ENCODE measurements at places on chromosomes 6 and 20.

- DNase-seq: no peak
These were observed 12.1 kb upstream of the PAX1 start for GRCh38 chr20:21693322-21693721.

GRCh38 chr6:151451417-151451949 is 443 bp downstream of the RMND1 start:
- no peak for DNase-seq

- no peak for DNase-seq
These were observed 113.3 kb downstream of the JPH2 start for GRCh38 chr20:44073675-44074071.

DNA sequence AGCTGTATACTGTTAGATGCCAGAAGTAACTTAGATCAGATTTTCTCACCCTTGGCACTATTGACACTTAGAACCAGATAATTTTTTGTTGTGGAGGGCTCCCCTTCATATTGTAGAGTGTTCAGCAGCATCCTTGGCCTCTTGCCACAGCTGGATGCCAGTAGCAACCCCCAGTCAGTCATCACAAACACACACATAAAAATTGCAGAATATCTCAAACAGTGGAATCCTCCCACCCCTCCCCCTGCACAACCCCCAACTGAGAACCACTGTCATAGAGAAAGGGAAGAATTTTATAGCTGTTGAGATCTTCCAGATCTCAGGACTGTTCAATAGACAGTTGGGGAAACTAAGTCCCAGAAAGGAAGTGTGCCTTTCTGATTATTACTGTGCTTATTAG is 81.2 kb upstream of the VSTM2L start:
- peak; percentile 79 for DNase-seq

DNA sequence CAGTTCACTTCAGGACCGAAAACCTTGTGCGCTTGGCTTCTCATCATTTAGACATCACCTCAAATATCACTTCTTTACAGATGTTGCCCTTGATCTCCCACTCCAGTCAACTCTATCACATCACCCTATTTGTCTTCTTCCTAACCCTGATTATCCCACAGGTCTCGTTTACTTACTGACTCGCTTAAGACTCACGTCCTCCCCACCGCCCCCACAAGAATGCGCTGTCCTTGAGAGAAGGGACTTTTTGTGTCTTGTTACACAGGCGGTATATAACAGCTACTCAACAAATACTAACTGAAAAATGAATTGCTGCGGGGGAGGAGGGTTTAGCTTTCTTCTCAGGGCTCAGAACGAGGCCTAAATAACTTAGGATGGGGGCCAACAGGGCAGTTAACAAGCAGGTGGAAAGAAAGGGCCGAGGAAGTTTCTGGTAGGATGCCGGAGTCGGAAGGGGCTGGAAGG is 527 bp downstream of the TOMM34 start:
- peak; percentile 32 for DNase-seq

DNA sequence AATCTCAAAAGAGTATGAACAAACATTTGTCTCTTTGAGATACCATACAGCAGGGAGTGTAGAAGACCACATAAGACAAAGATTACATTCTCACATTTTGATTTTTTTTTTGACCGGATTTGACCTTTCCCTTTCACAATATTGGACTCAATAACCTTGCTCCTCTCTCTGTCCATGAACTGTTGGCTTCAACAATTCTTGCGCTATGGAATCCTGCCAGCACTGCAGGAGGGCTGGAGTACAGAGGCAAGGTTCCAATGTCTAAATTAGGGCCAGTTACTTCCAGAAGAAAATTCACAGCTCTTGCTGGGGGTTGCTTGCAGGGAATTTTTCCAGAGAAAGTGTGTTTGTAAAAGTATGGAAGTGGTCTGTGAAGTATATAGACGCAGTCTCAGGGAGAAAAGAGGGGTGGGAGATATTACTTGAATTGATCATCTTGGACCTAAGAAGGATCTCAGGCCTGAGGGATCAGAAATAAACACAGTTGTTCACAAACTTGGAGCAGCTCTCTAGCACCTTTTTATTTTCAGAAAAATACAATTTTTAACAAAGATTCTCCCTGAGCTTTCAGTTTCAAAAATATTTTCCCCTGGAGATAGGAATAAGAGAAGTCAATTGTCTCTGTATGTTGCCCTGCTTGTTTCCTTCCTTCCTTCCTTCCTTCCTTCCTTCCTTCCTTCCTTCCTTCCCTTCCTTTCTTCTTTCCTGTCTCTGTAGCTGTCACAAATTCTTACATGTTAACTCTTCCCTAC is 765.9 kb downstream of the BCKDHB start:
- peak; percentile 85 for DNase-seq

DNA sequence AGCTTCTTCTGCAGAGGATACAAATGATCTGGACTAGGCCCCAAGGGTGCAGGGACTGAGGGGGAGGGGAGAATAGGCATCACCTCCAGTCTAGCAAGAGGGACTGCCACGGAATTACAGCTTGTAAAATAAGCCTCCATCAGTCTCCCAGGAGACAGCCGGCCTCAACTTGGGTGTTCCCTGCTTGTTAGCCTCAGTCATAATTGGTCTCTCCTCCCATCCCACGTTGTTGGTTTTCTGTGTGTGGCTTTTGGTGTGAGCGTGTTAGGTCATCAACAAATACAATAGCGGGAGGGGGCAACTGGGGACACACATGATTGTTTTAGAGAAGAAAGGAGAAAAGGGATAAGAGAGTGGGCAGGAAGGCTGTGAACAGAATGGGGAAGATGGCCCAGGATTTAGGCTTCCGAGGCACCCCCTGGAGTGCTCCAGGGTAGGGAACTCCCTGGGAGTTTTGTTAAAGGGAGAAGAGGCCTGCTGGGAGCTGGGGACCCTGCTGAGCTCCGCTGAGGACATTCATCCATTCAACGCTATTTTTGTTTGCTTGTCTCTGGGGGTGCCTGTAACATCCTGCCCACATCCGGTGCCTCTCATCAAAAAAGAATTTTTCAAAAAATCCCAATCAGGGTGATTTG is 9.2 kb downstream of the FOXA2 start:
- peak; percentile 36 for DNase-seq

- no peak for DNase-seq
These were observed 133.4 kb downstream of the PREX1 start for GRCh38 chr20:48694381-48694865.

GRCh38 chr6:32941214-32941768 is 463 bp upstream of the HLA-DMB start:
- DNase-seq: no peak

GRCh38 chr6:79543886-79544285 is 6.7 kb upstream of the LCA5 start:
- DNase-seq: no peak

DNA sequence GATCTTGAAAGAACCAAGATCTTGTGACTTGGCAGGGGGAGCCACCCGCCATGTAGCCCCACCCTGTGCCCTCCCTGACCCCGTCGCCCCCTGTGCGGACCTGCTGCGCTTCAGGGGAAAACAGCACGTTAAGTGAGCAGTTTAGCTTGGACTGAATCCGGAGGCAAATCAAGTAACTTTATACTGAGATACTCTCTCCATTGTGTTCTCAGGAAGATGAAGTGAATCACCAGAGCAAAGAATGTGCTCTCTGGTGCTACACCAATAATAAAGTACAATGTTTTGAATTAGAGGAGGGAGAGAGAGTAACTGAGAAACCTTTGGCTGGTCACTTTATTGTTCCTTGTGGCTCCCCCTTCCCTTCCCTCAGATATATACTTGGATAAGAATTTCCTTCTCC is 83.4 kb downstream of the TXNDC5 start:
- DNase-seq: peak; percentile 41

DNA sequence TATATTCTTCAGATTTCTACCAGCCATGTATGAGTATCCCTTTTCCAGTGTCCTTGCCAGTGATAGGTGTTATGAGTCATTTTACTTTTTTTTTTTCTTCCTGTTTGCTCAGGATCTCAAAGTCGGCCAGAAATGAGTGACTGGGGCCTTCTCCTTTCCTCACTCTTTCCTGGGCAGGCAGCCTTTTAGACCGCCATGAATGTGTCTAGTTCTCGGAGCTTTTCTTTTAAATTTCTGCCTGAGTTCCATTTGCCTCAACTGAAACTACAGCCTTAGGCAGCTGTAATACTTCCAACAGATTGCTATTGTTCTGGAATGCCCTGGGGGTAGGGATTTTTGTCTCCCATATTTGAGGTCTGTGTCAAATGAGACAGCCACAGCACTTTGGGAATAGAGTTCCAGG is 83.7 kb downstream of the STXBP5 start:
- DNase-seq: peak; percentile 49

DNA sequence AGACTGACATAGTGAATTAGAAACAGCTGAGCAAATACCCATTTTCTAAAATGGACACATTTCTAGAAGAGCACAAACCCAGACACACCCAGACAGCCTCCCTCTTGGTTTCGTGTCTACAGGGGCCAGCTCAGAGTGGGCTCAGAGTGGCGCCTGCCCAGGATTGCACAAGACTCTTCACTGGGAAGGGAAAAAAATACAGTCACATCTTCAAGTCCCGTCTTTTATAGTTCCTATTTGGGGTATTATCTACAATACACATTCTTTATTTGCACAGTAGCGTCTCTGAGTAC is 246.1 kb upstream of the AFDN start:
- DNase-seq: no peak

DNA sequence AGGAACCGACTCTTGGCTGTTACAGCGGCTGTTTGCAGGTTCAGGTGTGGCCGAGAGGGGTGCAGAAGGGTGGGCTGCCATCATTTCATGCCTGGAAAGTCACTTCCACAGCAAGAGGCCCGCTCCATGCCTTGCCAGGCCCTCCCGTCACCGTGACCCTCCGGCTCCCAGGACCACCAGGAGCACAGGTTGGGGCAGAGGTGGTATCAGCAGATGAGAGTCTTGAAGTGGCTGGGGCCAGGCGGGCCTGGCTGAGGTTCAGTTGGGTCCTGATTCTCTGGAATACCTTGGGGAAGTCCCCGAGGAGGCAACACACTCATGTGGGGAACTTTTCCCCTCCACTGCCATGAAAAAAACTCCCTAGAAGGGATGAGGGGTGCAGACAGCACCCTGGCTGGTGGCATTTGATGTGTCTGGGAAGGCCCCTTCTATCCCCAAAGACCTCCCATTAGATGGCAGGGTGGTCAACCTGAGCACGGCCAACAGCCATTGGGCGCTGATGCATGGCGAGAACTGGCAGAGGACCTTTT is 34.2 kb upstream of the IRF4 start:
- DNase-seq: no peak

- peak; percentile 50 for DNase-seq
These were observed 58.3 kb upstream of the GNRH2 start for GRCh38 chr20:2984956-2985661.

- DNase-seq: no peak
These were observed 68.3 kb upstream of the EDN1 start for GRCh38 chr6:12221856-12222255.

DNA sequence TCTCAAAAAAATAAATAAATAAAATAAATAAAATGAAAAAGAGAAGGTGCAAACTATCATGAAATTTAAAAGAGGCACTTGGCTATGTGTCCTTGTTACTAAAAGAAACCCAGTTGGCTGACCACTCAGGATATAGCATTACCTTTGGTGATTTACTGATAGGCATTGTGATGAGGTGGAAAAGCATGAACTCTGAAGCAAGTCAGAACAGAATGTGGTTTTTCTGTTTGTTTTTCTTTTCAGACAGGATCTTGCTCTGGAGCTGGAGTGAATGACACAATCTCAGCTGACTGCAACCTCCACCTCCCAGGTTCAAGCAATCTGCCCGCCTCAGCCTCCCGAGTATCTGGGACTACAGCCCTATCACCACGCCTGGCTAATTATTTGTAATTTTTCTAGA is 31.9 kb downstream of the ZNF184 start:
- no peak for DNase-seq

DNA sequence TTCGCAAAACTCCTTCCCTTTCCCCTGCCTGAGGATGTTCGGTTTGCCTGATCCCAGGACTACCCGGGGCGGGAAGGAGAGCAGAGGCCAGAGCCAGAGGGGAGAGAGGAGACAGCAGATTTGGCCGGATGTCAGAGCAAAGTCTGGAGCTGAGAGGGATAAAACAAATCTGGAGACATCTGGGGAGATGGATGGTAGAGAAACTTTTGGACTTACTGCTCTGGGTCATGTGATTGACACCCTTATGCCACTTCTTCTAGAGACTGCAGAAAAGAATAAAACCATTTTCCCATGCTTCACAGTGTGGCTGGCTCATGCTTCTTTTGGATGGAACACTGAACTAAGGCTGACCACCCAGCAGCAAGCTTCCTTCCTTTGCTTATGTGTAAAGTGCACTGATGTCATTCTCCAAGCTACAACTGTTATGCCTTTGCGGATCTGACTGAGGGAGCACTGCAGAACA is 174.7 kb downstream of the FOXC1 start:
- DNase-seq: no peak

DNA sequence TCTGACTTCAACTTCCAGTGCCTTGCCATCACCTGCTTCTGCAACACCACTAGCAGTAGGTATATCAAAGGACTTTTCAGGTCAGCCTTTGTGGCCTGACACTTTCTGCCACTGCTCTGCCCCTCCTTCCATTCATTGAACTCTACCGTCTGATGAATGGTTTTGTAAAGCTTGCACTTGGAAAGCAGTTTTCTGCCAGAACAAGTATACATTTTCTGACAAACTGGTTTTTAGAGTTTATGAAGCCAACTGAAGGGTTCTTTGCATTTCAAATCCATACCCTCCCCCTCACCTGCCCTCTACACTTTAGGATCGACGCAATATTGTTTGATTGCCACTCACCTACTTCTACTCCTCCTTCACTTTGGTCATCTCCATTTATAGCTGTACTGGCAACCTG is 603.1 kb downstream of the HACE1 start:
- no peak for DNase-seq

DNA sequence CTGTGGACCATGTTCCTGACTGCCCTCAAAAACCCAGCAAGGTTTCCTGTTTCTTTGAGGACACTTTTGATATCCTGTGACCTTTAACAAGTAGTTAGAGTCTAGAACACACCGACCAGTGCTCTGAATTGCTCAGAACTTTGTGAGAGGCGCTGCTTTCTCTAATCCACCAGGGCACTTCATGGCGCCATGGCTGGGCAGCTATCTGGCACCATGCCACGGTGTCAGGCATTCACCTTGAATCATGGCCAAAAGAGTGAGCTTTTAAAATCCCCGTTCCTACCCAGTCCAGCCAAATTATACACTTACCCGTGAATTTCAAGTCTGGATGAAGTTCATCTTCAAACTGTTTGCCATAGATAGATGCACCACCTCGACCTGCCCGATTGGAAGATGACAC is 17.0 kb upstream of the CPNE5 start:
- DNase-seq: no peak

DNA sequence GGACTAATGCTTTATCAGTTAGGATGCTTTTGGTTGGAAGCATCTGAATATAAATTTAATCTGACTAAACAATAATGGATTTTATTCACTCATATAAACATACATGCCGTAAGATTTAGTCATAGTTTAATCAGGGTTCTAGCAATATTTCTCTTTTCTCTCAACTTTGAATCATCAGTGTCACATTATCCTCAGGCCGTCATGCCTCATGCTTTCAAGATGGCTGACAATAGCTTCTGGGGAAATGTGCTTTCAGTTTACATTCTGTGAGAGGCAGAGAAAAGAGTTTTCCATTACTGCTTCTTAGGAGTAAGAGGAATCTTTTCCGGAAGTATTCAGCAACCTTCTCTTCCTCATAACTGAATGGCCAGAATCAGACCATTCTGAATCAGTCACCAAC is 162.2 kb downstream of the GJA1 start:
- DNase-seq: peak; percentile 54

- DNase-seq: no peak
These were observed 324.7 kb upstream of the JAG1 start for GRCh38 chr20:10998476-10998875.

Measured in fibroblast of upper back skin (primary cell).